Renal cortex interstitium (tissue), 15 donors: ENCODE measurements at places on chromosomes 2 and 18. TPM values are rescaled to one million over a fixed set of nuclear protein-coding genes. Genes with fewer than 3 reads are reported as not detected.

DNA sequence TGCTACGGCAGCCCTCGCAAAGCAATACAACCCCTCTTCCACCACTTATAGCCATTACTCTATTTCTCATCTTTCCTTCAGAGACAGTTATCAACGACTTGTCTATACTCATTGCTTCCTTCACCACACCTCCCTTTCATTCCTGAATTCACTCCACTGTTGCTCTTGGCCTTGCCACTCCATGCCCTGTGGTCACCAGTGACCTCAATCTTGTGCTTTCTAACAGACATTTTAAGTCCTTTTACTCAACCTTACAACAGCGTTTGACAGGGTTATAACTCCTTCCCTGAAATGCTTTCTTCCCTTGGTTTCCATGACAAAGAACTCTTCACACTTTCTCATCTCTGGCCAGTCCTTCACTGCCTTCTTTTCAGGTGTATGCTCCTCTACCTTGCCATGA, 90.6 kb upstream of the CCDC141 start:
- DNase-seq: no peak

GRCh38 chr18:474416-474815, 26.1 kb downstream of the COLEC12 start:
- no peak for DNase-seq

The MC4R gene
- polyA plus RNA-seq: 0.22 TPM

The CD302 gene
- polyA plus RNA-seq: 13.4 TPM
